ENCODE measurements at places on chromosomes 2 and 18.
A peak's percentile ranks its signal among the peaks of the same experiment; 100 is the strongest.

DNA sequence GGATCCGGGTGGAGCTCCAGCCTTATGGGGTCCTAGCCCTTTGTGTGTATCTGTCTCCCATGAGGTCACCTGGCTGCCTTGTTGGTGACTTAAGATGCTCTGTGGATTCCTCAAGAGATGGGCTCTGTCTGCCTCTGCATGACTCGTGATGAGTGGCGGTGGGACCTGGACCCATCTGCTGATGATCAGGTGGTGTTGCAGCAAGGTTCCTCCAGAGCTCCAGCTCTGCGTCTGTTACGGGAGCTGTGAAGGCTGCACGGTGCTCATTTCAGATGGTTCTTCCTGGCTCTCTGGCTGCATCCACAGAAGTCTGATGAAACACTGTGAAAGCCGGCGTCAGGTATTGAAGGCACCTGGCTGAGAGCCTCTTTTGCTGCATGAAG is 2.4 kb downstream of the AGAP1 start:
- no peak overlapping the region for H3K27ac ChIP-seq
- no peaks in the 10 kb centered on the region for H3K4me1 ChIP-seq
- H3K27me3 ChIP-seq = no peaks in the 10 kb centered on the region
- H3K36me3 ChIP-seq = no peaks in the 10 kb centered on the region
- DNase-seq = no peak

DNA sequence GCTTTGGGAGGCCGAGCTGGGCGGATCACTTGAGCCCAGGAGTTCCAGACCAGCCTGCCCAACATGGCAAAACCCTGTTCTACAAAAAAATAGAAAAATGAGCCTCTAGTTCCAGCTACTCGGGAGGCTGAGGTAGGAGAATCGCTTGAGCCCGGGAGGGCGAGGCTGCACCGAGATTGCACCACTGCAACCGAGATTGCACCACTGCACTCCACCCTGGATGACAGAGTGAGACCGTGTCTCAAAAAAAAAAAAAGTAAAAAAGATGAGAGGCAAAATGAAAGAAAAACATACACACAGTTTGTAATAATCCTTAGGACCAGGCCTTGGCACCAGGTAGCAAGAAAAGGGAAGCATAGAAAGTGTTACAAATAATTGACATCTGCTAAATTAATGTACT is 22.0 kb downstream of the RBM43 start:
- no peaks in the 10 kb centered on the region for H3K4me1 ChIP-seq
- H3K4me3 ChIP-seq = no peak overlapping the region
- no peaks in the 10 kb centered on the region for H3K27me3 ChIP-seq

DNA sequence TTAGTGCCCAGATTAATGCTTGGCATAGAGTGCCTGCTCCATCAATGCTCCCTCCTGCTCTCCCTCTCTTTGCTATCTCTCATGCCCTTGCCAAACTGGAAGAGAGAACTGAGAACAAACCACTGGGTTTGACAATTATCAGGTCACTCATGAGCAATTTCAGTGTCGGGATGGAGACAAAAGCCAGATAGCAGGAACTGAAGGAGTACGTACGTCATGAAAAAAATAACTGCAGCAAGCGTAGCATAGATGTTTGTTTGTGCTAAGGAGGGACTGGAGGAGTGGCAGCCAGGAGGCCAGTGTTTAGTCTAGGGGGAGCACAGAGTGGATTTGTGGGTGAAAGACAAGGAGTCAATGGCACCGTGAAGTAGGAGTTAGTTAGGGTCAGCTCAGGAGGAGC is 113.3 kb downstream of the POLE4 start:
- H3K36me3 ChIP-seq = no peaks in the 10 kb centered on the region
- no peak overlapping the region for H3K4me3 ChIP-seq
- DNase-seq = no peak
- no peaks in the 10 kb centered on the region for H3K27me3 ChIP-seq
- peak overlapping the region; percentile 15 for H3K27ac ChIP-seq

DNA sequence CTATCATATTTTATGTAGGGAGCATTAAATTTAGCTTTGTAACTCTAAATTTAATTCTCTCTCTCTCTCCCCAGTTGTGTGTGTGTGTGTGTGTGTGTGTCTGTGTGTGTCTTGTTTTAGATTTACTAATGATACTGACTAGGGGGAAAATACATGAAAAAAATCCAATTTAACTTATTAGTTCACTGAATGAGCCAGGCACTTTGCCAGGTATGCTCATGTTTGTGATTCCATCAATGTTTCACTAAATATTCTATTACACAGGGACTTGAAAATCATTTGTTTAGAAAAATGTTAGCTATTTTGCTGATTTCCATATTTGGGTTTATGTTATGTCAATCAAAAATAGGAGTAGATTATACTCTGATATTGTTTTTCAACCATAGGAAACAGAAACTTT is 203.7 kb upstream of the ZNF804A start:
- no peak for DNase-seq
- H3K4me3 ChIP-seq = no peak overlapping the region
- no peak overlapping the region for H3K27ac ChIP-seq
- H3K4me1 ChIP-seq = no peaks in the 10 kb centered on the region
- H3K27me3 ChIP-seq = no peaks in the 10 kb centered on the region

GRCh38 chr2:193272011-193272410 is 1077.3 kb upstream of the TMEFF2 start:
- DNase-seq = no peak
- no peak overlapping the region for H3K4me3 ChIP-seq
- H3K27me3 ChIP-seq = no peaks in the 10 kb centered on the region

GRCh38 chr2:206443735-206444527 is 599 bp downstream of the ADAM23 start:
- H3K4me1 ChIP-seq = peaks cover 14% of the 10 kb centered on the region
- H3K36me3 ChIP-seq = no peaks in the 10 kb centered on the region
- H3K4me3 ChIP-seq = peak overlapping the region; percentile 43
- H3K27ac ChIP-seq = no peak overlapping the region
- DNase-seq = no peak

- no peak for DNase-seq
- no peak overlapping the region for H3K4me3 ChIP-seq
- no peaks in the 10 kb centered on the region for H3K27me3 ChIP-seq
- peaks cover 13% of the 10 kb centered on the region for H3K4me1 ChIP-seq
These were observed 222.6 kb downstream of the MREG start for GRCh38 chr2:215790523-215791421.
